ENCODE measurements at places on chromosomes 7 and 10.

DNA sequence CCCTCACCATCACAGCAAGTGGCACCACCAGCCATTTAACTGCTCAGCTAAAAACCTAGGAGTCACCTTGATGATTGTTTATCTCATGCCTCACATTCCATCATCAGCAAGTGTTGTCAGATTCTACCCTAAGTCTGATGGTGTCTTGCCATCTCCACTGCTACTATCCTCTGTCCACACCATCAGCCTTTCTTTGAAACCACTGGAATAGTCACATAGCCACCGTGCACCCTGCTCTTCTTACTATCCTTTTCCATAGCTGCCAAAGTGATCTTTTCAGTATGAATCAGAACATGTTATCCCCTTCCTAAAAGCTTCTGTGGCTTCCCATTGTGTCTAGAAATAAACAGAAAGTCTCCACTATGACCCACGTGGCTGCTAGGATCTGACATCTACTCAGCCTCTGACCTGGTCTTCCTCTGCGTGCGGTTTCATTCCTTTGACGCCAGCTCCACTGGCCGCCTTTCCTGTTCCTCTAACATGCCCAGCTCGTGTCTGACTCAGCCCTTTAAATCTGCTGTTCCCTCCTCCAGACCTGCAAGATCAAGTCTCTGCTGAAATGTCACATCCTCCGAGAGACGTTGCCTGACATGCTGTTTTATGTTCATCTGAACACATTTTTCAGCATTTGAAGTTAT is 16.5 kb upstream of the CHN2 start:
- no peak for DNase-seq

DNA sequence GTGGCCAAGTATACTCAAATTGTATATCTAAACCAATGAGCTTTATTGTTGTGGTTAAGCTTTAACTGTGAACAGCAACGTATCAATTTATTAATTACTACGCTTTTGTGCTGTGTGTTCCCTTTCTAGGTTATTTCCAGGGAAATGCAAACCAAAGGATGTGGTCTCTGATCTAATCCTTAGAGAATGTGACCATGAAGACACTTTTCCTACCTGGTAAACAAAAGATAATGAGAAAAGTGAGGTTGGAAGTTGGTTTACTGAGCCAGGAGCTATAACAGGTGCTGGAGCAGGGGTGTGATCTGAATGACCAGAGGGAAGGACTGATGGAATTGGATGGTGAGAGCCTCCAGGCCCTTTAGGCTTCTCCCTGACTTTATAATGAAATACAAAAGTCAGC is 25.4 kb upstream of the CALU start:
- no peak for DNase-seq

DNA sequence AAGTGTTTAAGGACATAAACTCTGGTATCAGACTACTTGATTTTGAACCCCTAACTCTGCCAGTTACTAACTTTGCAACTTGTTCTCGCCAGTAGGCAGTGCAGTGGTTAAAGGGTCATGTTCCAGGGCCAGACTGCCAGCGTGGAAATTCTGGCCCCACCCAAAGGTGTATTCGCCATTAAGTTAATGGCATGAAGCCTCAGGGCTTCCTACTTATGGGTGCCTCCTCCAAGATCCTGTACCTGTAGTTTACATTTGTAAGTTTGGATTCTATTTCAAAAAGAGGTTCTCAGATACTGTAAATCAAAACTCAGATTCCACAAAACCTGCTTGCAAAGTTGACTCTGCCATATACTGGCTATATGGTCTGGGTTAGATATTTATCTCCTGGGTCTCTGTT is 2.8 kb upstream of the PIP start:
- DNase-seq = no peak

DNA sequence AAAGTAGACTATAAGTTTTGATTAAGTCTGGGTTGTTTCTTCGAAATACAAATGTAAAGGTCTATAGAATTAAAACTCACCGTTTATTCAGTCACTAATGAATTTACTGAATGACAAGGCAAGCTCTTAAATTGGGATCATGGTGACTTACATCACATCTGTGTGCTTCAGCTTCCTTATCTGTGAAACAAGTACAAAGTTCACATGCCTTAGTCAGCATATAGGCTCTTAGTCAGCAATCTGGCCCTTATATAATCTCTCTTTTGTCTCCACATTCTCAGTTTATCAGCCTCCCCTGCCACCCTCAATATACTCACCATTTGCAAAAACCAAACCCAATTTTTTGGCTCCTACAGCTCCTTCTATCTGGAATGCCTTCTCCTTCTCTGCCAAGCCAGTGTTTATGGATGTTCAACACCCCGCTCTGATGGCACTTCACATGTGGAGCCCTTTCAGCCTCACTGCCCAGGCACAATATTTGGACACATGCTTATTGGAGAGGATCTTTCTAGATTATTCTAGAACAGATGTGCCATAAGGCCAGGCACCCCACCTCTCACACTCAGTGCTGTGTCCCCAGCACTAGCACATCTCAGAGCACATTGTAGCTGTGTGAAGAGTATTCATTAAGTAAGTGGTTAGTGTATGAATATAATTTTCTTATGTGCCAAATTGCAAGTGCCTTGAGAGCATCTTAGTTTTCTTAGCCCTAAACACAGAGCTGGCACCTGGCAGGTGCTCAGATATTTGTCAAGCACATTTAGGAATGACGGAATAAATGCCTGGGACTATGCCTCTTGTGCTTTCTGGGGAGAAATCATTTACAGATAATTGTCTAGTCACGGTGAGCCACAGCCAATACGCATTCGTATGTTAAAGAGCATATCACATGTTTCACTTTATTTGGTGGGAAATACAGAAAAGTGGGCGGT is 9.8 kb upstream of the LAMB1 start:
- DNase-seq = peak; percentile 47

DNA sequence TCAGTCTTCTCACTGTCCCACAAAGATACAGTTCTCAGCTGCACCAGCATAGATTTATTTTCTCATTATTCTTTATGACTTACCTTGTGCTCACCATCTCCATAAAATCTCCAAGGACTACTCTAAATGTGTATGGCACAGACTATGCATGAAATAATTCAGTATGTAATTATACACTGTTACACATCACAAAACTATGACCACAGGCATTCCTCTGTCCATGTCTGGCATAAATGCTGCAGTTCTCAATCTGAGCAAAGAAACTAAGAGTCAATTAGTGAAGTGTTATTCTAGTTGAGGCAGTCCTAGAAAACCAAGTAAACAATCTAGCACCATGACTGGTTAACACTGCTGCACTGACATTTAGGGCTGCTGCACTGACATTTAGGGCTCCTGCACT is 2.7 kb downstream of the CYCS start:
- DNase-seq = no peak
